ENCODE measurements at places on chromosomes 16 and 17.
A peak's percentile ranks its signal among the peaks of the same experiment; 100 is the strongest.

DNA sequence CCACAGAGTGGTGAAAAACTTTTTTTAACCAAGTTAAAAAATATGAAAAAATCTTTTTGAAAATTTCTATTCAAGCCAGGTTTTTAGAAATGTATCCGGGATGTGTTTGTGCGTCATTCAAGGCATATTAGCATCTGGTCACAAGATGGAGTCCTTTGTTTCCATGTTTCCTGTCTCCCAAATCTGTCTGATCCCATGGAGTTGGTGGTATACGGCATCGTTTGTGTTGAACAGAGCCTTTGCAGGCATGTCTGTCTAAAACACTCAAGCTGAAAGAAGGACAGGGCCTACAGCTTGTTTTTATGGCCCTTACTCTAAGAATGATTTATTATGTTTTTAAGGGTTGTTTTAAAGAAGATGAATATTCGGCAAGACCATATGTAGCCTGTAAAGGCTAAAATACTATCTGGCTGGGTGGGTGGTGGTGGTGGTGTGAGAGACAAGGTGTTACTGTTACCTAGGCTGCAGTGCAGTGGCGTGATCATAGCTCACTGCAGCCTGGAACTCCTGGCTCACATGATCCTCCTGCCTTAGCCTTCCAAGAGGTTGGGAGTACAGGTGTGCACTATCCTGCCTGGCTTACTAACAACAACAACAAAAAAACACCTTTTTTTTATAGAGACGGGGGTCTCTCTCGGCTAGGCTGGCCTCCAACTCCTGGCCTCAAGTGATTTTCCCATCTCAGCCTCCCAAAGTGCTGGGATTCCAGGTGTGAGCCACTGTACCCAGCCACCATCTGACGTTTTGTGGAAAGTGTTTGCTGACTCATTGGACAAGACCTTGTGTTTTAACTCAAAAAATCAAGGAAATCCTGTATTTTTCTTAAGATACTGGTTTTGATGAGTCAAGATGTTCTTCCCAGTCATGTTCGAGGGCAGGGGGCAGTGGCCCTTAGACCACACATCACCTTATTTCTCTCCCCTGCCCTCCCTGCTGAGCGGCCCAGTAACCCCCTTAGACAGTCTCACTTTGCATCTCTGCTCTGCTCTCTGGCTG, 52.2 kb downstream of the NDE1 start:
- no peak for DNase-seq

GRCh38 chr16:81401035-81401950, 43.3 kb upstream of the CMIP start:
- no peak for DNase-seq

GRCh38 chr17:34771891-34772290, 189.4 kb downstream of the CCT6B start:
- no peak for DNase-seq

DNA sequence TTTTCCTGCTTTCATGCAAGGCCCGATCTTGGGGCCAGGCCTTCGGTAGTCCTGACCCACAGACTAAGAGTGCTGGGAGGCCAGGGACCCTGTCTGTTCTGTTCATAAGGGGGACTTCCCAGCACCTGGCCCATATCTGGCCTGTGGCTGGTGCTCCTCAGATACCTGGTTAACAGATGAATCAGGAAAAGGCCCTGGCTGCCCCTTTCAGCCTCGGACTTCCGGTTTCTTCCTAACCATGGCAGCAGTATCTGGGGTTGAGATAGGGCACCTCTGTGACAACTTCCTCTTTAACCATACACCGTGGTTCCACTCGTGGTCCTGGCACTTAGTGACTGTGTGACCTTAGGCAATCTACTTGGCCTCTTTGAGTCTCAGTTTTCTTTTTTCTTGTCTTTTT, 18.4 kb downstream of the PLCG2 start:
- no peak for DNase-seq

DNA sequence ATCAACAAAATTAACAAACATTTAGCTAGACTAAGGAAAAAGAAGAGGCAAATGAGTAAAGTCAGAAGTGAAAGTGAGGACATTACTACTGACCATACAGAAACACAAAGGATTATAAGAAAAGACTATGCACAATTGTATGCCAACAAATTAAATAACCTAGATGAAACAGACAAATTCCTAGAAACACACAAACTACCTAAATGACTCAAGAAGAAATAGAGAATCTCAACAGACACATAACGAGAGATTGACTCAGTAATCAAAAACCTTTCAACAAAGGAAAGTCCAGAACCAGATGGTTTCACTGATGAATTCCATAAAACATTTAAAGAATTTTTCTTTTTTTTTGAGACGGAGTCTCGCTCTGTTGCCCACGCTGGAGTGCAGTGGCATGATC, 35.7 kb upstream of the MYLK3 start:
- DNase-seq, result no peak

DNA sequence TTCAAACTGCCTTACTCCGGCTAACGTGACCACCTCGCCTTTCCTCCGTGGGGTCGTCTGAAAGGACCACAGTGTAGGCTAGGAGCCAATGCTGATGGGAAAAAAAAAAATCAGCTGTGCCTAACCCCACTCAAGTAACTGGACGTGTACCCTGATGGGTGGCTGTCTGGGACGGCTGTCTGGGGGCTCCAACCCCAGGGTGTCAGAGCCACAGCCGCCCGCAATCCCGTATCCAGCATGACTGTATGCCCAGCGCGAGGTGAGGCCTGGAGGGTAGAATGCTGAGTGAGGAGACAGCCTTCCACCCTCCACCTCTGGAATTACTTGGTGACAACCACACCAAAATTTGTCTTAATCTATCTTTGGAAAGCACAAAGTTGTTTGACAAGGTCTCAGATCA, 2.8 kb downstream of the CSNK1D start:
- DNase-seq, result no peak

DNA sequence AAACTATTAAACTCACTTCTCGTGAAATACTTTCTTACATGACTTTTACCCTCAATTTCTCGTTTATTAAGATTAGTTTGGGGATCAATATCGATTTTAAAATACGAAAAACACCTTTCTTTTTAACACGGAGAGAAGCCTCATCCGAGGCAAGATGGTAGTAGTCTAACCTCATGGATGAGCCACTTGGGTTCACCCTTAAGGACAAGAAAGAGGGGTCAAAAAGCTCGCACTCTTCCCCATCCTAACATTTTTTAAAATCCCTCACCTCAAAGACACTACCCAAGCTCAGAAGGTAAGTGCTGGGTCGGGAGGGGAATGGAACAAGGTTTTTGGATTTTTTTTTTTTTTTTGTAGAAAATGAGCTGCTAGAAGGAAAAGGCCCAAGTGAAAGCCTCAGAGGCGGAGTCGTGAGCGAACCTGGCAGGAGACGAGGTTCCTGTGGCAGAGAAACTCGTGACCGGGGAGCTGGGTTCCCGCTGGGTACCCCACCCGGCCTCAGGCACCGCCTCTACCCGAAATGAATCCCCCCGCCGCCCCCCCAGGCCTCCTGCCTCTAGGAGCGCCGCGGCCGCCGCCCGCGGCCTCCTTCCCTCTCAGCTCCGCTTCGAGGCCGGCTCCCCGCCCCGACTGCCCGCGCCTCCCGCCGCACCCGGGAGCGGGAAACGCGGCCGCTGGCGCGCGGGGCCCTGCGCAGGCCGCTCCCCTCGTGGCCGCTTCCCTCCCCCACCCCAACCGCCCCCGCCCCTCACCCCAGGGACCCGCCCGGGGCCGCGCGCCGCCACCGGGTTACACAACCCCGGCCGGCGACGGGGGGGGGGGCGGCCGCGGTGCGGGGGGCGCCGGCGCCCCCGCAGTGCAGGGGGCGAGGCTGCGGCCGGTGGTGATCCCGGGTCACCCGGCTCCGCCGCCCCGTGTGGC, 1.6 kb downstream of the NUFIP2 start:
- peak; percentile 17 for DNase-seq

- no peak for DNase-seq
Observed at GRCh38 chr17:55549140-55549539, 37.9 kb upstream of the SMIM36 start.

- peak; percentile 23 for DNase-seq
Observed at GRCh38 chr16:70380248-70380918, 33.7 kb downstream of the DDX19A start.

GRCh38 chr16:60608971-60609370, 1427.3 kb downstream of the CDH8 start:
- no peak for DNase-seq

DNA sequence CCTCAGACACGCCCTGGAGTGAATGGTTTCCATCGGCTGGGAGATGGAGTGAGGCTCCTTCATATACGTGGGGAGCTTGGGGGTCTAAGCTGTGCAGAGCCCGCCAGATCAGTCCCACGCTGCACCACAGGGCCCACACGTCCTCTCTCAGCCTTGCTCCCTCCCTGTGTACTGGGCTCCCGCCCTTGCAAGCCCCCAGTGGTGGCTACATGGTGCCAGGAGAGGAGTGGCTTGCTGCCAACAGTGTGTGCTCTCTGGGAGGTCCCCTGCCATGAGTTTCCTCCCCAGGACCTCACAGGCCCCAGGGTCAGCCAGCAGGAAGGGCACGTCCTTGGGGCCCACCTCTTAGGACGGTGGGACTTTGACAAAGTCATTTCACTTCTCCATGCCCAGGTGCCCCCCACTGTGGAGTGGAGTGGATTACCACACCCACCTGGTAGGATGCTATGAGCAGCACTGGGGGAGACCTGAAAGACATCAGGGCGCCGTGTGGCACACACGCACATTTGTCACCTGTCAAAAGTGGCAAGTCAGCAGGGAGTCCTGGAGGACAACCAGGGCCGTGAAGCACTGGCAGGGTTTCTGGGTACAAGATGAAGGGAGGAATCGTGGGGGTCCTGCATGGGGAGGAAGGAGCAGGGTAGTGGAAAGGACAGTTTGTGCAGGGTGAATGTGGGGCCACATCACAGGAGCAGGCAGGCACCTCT, 13.7 kb downstream of the SLC5A10 start:
- no peak for DNase-seq

- no peak for DNase-seq
Observed at GRCh38 chr17:79159926-79160325, 85.3 kb downstream of the ENGASE start.

DNA sequence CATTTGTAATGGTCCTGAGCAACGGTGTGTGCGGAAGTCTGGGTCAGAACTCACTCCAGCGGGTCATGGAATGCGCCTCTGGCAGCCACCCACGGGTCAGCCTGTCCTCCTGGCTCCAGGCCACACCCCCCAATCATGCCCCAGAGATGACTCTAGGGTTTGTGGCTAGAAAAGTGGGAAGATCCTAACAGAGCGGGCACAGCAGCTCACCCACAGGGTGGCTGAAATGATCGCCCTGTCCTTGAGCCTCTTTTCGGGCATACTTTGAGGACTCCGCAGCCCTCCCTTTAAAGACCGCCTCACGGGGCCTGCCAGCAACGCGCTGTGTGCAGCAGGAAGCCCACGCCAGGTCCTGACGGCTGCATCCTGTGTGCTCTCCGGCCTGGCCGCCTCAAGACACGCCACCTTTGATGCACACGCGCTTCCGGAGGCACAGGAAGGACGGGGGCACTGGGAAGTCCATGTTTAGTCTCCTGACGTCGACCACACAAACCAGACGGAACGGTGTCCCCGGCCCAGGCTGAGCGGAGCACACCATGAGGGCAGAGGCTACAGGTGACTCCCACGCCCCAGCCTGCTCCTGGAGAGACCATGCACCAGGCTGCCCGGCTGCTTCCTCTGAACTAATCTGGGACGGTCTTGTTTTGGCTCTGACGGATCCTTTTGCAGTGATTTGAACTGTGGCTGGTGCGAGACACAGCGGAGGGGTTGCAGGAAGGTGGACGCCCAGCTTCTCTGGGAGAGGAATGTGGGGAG, 92.9 kb downstream of the TBC1D16 start:
- DNase-seq, result no peak

DNA sequence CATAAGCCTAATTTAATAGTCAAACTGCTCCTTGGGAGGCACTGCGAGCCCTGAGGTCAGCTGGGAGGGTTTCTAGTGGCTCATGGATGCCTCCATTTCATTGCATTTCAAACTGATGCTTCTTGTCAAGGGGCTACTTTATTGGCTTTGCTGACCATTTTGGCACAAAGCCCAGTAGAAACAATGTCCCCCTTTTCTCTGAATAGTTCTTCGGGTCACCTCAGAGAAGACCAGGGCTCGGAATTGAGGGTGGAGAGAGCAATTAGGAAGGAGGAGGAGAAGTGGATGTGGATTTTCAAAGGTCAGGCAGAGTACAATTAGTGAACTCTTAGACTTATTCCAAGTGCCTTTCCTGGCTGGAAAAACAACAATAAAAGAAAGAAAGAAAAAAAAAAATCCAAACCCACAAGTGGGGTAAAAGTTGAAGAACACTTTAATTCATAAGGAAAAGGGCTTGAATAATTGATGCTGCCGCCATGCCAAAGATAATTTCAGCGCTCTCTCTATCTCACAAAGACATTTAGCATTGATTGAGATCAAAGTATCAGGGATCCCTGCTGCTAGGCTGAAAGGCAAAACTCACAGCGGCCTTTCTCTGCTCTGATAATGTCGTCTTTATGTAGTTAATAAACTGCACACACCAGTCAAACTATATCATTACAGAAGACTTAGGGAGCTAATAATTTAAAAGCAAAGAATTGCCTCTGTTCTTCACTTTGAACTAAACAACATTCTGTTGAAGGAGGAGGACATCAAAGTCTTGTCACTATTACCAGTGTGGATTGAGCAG, 122.7 kb downstream of the RGS9 start:
- DNase-seq, result no peak

DNA sequence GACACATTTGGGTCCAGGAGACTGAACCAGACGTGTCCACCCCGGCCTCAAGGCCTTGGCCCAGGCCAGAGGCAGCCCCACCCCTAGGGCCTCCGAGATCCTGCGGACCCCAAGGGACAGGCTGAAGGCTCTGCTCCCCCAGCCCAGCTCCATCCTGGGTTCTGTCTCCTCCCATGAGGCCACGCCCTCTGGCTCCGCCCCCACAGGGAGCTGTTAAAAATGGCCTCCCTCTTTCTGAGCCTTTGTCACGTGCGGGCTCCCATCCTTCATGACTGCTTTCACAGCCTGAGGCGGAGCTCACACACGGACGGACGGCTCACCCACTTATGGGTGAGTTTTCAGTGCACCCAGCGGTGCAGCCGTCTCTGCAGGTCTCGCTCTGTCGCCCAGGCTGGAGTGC, 6.5 kb upstream of the CACNA1H start:
- DNase-seq, result no peak

DNA sequence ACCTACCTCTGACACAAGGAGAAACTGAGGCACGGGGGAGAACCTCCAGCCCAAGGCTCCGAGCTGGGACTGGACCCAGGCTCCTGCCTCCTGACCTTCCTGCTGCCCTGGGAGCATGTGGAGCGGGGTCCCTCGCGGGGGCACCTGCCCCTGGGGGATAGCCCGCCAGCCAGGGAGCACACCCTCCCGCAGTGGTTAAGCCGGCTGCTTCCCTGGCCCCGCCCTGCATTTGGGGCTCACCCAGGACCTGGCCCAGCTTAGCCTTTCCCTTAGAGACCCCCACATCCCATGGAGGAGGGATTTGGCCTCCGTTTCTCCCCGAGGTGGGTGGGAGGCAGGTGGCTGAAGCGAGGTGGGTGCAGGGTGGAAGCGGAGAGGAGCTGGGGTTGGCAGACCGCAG, 1.8 kb upstream of the CDH15 start:
- no peak for DNase-seq

GRCh38 chr16:29230671-29231096, 175.8 kb downstream of the NPIPB11 start:
- DNase-seq, result no peak

- DNase-seq, result no peak
Observed at GRCh38 chr17:80195671-80196529, 24.2 kb downstream of the SGSH start.

- DNase-seq, result no peak
Observed at GRCh38 chr16:63822818-63823217, 1299.0 kb downstream of the CDH11 start.

- DNase-seq, result peak; percentile 16
Observed at GRCh38 chr16:67537270-67537635, 8.6 kb downstream of the RIPOR1 start.

All from kidney glomerular epithelial cell (primary cell).